ENCODE measurements at places on chromosomes 11 and 22.

DNA sequence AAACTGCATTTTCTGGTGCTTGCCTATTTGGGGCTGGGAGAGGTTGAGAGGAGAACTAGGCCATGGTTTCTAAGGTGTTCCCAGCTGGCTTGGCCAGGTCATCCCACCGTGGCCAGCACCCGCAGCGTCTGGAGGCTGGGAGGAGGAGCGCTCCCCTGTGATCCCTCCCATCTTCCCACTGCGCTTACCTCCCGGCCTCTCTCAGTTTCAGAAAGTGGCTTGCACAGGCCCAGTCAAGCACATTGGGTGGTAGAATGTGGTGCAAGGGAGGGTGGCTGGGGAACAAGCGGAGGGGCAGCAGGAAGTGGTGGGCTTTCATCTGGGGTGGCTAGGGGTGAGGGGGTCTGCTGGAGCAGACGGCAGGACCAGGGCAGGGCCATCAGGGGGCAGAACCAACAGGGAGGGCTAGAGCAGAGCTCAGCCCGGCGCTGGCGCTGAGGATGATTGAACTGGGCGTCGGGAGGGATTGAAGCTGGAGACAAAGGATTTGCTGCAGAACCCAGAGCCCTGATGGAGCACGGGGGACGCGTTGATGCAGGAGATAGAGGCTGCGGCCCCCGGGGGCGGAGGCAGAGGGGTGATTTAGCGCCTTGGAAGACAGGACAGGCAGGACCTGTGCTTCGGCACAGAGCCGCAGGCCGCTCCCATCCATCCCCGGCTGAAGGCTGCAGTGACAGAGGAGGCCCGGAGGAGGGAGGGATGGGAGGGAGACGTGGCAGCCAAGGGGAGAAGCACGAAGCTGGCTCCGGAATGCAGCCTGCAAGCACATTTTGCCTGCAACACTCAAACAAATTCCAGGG, 76.0 kb downstream of the TRIM29 start:
- DNase-seq: no peak

GRCh38 chr11:109958131-109958820, 134.9 kb upstream of the ZC3H12C start:
- no peak for DNase-seq

GRCh38 chr11:75270896-75271418, 30.4 kb downstream of the TPBGL start:
- no peak for DNase-seq

DNA sequence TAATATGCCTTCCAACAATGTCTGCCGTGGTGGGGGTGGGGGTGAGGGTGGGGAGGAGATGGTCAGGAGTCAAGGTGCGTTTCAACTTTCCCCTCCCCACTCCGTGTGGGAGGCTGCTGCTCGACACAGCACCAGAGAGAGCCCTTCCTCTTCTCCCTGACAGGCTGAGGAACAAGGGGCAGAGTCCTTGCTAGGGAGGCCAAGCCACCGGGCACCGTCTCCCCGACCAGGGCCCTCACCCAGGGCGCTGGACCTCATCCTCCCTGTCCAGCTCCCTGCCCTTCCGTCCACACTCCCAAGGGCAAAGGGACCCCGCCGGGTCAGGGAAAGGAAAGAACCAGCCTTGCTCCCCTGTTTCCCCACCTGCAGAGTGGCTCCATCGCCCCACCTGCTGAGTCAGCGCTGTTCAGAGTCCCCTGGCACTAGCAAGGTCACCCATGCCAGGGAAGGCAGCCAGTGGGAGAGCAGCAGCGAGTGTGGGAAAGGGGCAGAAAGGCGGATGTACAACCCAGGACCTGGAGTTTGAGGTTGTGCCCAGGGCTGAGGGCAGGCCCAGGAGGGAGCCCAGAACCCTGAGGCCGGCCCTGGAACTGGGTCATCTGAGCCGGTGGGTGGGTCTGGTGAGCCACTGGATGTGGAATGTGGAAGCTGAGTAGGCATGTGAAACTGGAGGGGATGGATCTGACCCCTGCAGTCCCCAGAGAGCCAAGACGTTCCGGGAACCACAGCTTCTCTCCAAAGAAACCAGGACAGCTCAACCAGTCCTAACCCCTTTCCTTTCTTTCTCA, 47.2 kb downstream of the BUD13 start:
- no peak for DNase-seq

DNA sequence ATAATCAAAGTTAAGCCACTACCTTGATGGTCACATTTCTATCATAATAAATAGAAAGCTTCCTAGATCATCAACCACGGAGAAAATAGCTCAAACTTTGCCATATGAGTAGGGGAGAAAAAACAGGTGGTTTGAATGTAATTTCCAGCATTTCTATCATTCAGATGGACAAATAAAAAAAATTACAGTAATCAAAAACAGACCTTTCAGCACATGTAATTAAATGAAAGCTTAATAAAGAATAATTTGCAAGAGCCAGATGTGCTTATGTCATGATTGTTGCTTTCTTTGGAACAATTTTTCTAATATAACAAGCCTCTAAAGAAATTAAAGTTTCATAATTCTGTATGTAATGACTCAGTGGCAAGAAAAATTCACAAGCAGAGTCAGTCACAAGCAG, 297.0 kb downstream of the SOX6 start:
- DNase-seq: no peak

DNA sequence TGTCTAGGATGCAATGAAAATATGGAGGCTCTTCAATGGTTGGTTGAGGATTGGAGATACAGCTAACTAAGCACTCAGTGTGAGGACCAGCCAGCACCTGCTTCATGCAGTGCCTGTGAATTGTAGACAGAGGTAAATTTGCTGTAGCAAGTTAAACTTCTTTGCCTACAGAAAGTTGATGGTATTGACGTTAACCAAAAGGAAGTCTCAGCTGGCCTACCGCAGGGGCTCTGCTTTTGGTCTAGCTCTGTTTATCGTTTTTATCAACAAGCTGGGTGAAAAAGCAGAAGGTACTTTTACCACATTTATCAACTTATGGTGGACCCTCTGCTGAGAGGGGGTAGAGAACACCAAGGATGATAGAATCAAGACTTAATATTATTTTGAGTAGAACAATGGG, 51.6 kb downstream of the GRAMD1B start:
- no peak for DNase-seq

- no peak for DNase-seq
These were observed 20.1 kb upstream of the NARS2 start for GRCh38 chr11:78594814-78595213.

Data from activated CD4-positive, alpha-beta T cell treated with anti-CD3 and anti-CD28 coated beads, Interleukin-2, amount 50 U/mL, for 24 hours (primary cell).